Gastroesophageal sphincter (tissue), 4 donors: ENCODE measurements at places on chromosomes 3 and 15. TPM values are rescaled to one million over a fixed set of nuclear protein-coding genes. Genes with fewer than 3 reads are reported as not detected.

DNA sequence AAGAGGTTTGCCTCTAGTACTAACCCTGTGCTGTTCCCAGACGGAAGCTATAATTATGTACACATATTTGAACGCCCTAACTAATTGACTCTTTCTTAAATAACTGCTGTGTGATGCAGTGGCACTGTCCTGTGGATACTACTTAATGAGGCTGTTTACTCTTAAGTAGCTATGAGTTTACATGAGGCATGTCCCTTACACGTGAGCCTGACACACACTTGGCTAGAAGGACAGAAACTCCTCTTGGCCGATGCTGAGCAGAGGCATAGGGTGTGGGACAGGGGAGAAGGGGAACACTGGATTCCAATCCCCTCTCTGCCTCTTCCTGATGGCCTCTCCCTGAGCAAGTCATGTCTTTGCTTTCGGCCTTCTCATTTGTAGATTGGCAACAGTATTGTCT lies 21.9 kb downstream of the EHD4 start:
- no peak for ATAC-seq

GRCh38 chr15:78127882-78128281 lies 3.4 kb downstream of the CIB2 start:
- no peak for ATAC-seq

DNA sequence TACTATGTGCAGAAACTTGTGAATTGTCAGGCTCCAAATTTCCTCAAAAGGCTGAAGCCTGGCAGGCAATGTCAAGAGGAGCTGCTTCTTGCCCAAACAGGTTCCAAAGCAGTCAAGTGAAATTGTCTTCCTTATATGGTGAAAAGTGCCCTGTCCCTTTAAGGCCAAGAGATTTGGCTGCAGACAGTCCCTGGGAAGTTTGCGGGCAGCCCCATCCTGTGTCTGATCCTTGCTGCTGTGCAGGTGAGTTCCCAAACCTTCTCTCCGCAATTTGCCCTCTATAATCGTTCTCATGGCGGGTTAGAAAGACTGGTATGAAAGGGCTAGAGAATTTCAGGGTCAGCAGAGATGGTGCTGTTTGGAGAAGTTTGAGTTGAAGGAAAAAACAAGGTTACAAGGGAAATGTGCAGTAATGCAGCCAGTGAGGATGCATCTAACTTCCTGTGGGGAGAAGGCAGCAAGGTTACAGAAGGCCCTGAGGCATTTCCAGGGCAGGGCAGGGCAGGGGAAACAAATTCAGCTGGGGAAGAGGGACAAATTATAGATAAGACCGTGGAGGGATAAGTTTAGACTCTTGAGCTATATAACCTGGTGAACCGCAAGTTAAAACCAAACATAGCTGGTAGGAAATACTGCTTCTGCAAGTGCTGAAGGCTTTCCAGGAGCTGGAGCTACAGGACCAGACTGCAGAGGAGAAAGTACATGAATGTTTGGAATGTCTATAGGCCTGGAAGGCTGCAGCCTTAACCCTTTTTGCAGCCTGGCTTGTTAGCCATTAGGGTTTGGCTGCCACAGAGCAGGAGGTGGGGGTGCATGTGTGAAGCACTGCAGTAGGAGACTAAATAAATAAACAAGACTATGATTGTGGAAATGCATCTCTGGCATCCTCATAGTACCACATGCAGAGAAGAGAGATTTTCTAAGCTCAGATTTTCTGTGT lies 256.2 kb upstream of the IL12A start:
- no peak for ATAC-seq

DNA sequence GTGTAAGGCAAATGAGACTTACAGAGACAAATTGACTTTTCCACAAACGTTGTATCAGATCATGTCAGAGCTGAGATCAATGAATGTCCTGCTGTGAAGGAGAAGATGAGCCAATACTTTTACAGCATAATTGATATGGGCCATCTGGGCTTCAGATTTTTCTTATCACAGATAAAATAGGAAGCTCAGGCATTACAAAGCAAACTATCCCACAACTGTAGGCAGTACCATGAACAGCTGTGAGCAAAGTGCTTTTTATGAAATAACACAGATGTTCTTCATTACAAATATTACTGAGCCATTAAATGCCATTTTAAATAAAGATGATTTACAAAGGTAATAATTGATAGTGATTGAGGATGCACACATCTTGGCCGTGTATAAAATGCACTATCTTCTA lies 852.3 kb downstream of the OTOL1 start:
- ATAC-seq = no peak

The SLC30A4 gene
- total RNA-seq = 13.2 TPM

- no peak for ATAC-seq
Measured at GRCh38 chr15:27884726-27885125, 214.4 kb downstream of the OCA2 start.

DNA sequence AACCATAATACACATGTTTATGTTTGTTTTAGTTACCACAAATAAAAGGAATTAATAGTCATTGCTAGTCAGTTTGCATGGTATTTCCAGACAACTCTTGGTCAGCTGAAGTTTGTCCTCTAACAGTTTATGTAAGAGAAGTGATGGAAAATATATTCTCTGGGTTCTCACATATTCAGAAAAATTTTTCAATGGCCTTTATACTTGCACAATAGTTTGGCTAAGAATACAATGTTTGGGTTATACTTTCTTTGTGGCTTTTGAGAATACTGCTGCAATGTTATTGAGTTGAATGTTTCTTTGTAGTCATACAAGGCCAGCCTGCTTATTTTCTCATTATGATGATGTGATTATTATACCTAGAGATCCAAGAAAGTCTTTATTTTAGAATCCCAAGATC lies 133.9 kb downstream of the RAP2B start:
- ATAC-seq = no peak

The SLC9C1 gene
- 0.15 TPM for total RNA-seq

- no peak for ATAC-seq
Measured at GRCh38 chr3:72973031-72973723, 23.4 kb upstream of the PPP4R2 start.

GRCh38 chr3:77535116-77535515 lies 495.2 kb downstream of the ROBO2 start:
- no peak for ATAC-seq

The SLCO2A1 gene
- 11.8 TPM for total RNA-seq

DNA sequence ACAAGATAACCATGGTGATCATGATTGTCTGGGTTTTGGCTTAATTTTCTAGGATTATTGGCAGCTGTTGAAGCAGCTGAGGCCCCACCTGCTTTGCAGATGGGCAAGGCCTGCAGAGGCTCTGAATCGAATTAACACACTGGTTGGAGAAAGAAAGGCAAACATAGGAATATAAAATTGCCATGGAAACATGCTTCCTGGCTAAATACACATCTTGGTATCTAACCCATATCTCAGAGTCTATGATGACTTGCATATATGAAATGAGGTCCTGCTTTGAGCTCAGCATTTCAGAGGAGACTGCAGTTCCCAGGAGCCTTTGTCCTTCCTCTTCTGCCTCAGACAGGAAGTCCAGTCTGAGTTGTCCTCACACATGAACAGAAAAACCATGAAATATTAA lies 24.3 kb upstream of the SV2B start:
- no peak for ATAC-seq

DNA sequence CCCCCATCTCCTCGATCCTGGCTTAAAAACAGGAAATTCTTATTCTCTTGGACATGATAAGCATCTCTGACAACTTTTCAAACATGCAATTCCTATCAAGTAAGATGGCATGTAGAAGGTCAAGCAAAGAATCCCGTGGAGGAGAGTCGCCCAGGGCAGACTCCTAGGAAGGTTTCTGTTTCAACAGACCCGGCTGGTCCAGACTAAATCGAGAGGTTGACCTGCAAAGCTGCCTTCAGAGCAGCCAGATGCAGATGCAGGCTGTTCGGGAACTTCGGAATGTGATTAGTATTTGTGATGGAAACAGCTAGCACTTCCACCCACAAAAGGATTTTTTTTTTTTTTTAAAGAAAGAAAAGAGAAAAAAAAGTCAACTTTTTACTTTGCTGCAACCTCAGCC lies 216.8 kb downstream of the NR1D2 start:
- no peak for ATAC-seq

DNA sequence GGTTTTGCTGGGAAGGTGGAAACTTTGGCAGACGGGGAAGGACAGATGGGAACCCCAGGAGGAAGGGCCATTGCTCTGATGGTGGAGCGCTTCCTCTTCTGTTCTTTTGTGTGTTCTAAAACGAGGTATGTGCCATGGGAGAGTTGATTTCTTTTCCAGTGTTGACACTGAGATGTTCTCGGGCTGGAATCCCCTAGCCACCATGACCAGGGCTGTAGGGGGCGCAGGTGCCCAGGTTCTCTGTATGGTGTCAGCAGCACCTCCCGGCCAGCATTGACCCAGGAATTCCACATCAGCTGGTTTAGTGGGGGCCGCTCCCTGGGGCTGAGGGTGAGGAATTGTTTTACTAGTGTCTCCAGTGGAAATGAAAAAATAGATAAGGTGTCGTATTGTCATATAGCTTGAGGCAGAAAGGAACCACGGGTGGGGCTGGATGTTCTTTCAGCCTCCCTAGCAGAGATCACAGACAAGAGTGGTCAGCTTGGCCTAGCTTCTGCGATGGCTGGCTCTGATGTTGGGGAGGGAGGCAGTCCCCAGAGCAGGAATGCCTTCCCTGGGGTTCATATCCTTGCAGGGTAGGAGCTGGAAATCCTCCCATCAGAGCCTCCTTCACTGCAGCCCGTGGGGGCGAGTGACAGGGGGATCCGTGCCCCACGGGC lies 34.2 kb upstream of the ACAD9 start:
- peak; percentile 5 for ATAC-seq

DNA sequence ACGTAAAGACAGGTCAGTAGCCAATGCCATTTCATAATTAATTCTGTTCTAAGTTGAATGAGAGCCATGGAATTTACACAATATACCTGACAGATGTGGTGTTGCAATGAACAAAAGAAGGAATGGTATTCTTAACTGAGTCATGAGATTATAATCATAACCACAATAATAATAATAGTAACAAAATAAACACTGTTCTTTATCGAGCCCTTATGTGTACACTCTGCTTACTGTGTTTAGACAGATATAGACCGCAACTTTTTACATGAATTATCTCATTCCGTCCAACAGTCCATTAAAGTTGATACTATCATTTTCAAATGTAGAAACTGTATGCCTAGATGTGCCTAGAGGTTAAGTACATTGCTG lies 28.2 kb upstream of the SCAANT1 start:
- no peak for ATAC-seq

DNA sequence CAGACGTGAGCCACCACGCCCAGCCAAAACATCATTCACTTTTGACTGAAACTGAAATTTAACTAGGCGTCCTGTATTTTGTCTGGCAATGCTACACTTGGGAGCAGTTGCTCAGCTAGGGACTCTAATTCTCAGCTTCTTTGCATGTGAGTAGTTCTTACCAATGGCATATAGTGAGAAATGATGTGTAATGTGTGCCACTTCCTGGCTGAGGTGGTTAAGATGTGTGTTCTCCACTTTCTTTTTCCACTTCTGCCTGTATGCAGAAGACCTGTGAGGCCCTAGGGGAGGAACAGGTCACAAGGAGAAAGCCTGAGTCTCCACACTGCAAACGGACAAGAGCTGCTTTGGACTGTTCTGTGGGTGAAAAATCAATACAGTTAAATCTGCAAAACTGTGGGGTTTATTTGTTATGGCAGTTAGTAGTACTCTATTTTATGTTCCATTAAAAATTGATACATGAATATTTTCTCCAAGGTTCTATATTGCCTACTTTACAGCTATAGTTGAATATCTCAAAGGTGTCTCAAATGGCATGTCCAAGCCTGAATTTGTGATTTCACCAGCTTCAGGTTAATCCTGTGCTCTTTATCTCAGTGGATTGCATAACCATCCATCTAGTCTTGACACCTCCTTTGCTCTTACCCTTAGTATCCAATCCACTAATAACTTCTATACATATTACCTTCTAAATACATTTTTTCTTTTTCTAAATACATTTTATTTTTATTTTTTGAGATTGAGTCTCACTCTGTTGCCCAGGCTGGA lies 59.3 kb downstream of the NR1D2 start:
- ATAC-seq = no peak

GRCh38 chr3:171731691-171732090 lies 78.6 kb downstream of the PLD1 start:
- no peak for ATAC-seq

DNA sequence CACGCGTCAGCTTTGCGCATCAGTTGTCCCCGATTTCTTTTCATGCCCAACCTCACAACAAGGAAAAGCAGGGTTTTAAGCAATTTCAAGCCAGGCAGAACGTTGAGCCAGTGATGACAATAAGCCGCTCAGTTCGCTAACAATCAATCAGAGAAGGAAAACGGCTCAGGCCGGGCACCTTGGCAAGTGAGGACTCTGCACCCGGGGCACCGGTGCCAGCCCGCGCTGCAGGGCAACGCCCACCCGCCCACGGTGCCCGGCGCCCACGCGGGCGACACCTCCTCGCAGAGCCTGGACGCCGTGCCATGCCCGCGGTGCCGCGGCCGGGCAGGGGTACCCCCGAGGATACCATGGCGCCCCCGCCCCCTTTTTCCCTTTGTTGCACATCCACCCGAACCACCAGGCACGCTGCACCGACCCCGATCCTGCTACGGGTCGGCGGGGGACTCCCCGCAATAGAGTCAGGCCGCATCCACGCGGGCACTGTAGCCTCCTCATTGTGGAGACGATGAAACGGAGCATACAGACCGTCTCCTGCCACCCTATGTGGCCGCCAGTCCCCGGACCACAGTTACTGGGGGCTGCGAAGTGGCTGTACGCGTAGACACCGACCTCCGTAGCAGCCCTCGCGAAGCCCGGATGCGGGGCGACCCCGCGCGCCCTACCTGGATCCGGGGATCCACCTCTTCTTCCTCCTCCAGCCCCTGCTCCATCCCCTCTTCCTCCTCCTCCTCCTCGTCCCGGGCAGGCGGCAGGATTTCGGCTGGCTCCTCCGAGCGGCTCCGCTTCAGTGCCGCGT lies 581 bp downstream of the SH3BP5 start:
- peak; percentile 21 for ATAC-seq

DNA sequence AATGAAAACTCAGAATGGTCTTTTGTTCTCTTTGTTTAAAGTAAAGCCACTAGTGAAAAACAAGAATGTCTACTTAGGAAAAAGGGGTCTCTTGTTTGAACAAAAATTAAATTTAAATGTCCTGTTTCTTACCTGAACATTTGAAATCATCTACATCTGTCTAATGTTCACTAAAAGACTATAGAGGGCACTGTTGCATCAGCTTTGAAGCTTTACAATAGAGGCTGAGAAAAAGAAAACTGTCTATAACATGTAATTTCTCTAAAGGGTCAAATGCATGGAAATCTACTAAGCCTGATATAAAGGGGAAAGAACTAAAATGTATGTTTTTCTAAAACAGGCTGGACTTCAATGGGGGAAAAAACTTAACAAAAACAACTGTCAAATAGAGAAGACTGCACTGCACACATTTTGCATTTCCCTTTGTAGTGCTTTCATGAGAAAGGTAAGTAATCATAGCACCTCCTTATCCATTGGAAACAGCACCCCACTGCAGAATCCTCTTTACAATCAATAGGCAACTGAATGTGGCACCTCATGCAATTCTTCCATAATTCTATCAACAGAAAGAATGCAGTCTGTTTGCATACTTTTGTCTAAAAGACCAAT lies 26.3 kb downstream of the DPH6 start:
- ATAC-seq = no peak

The FBXO40 gene
- total RNA-seq = 0.08 TPM
